Breast epithelium (tissue), 4 donors: ENCODE measurements at places on chromosomes 3 and 15. TPM values are rescaled to one million over a fixed set of nuclear protein-coding genes. Genes with fewer than 3 reads are reported as not detected.

DNA sequence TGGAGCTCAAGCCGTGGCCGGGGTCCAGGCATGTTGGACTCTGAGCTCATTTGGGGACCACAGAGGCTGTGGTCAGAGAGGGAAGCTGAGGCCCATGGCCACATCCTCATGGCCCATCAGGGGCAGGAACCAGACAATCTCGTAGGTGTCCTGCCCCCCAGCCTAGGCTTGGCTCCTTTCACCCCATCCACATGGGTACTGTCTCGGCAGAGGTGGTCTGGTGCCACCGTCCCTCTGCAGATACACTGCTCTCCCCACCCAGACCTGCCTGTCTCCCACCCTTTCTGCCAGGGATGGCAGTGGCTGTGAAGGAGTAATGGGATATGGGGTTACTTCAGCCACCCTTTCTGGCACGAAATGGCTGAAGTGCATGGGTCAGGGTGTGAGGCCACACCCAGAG lies 7.9 kb downstream of the PRSS50 start:
- no peak for DNase-seq
- H3K27me3 ChIP-seq: no peaks in the 10 kb centered on the region
- H3K36me3 ChIP-seq: no peaks in the 10 kb centered on the region
- no peaks in the 10 kb centered on the region for H3K4me1 ChIP-seq
- no peak overlapping the region for H3K27ac ChIP-seq

Gene AMIGO3
- total RNA-seq: 1.3 TPM

Gene ACAN
- total RNA-seq: not detected

DNA sequence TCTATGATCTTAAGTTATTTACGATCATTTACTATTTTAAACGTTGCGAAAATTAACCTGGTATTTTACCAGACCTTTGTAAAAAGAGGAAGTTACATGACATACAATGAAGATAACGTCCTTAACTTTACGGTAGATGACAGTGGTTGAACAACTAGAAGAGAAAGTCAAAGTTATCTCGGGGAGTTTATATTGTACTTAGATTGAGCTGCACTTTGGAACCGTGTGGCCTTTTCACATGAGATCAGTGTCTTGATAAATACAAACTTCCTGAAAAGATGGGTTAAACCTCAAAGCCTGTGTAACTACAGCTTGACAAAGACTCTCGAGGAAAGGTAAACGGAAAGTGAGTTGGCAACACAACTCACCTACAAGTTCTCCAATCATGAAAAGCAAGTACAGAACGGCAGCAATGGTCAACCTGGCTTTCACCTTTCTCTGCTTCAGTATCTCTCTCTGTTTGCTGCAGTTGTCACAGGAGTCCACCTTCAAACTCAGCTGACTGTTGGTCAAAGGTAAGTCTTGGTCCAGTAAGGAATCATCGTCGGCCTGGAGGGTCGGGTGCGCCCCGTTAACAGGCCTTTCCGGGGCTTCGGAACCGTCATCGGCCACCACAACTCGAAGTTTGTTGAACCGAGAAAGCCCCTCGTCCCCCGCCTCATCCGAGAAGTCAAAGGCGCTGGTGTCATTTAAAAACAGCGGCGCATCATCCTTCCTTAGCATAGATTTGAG lies 793 bp downstream of the SLC30A4 start:
- no peaks in the 10 kb centered on the region for H3K27me3 ChIP-seq
- no peak for DNase-seq
- H3K4me1 ChIP-seq: no peaks in the 10 kb centered on the region

GRCh38 chr3:13575459-13576061 lies 26.6 kb downstream of the FBLN2 start:
- no peaks in the 10 kb centered on the region for H3K36me3 ChIP-seq
- no peak overlapping the region for H3K4me3 ChIP-seq
- H3K4me1 ChIP-seq: no peaks in the 10 kb centered on the region

- no peaks in the 10 kb centered on the region for H3K36me3 ChIP-seq
- H3K27me3 ChIP-seq: no peaks in the 10 kb centered on the region
- no peak overlapping the region for H3K27ac ChIP-seq
- no peaks in the 10 kb centered on the region for H3K4me1 ChIP-seq
- H3K4me3 ChIP-seq: no peak overlapping the region
- DNase-seq: no peak
Measured at GRCh38 chr3:145188079-145188770, 972.8 kb downstream of the PLOD2 start.

DNA sequence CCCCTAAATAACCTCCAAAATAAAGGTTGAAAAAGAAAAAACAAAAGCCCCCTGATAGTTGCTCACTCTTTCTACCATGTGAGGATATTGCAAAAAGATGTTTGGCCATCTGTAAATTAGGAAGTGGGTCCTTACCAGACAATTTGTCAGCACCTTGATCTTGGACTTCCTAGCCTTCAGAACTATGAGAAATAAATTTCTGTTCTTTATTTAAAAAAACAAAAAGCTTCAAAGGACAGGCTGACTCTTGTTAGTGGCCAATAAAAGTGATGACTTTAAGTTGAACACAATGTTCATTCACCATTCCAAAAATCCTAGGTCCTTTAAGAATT lies 103.5 kb downstream of the CBLB start:
- H3K36me3 ChIP-seq: no peaks in the 10 kb centered on the region
- no peak for DNase-seq
- H3K27ac ChIP-seq: no peak overlapping the region
- H3K4me3 ChIP-seq: no peak overlapping the region
- no peaks in the 10 kb centered on the region for H3K27me3 ChIP-seq
- H3K4me1 ChIP-seq: no peaks in the 10 kb centered on the region

- no peaks in the 10 kb centered on the region for H3K36me3 ChIP-seq
- H3K4me3 ChIP-seq: peak overlapping the region; percentile 29
- peak overlapping the region; percentile 64 for H3K27ac ChIP-seq
- no peak for DNase-seq
- H3K4me1 ChIP-seq: no peaks in the 10 kb centered on the region
Measured at GRCh38 chr15:59685737-59686297, 3.3 kb downstream of the BNIP2 start.

Gene AADAC
- not detected for total RNA-seq

GRCh38 chr15:51492528-51492927 lies 130.0 kb downstream of the DMXL2 start:
- no peak for DNase-seq
- H3K4me3 ChIP-seq: no peak overlapping the region
- no peaks in the 10 kb centered on the region for H3K4me1 ChIP-seq
- H3K27ac ChIP-seq: no peak overlapping the region
- no peaks in the 10 kb centered on the region for H3K36me3 ChIP-seq

Gene ETFA
- total RNA-seq: 108 TPM

DNA sequence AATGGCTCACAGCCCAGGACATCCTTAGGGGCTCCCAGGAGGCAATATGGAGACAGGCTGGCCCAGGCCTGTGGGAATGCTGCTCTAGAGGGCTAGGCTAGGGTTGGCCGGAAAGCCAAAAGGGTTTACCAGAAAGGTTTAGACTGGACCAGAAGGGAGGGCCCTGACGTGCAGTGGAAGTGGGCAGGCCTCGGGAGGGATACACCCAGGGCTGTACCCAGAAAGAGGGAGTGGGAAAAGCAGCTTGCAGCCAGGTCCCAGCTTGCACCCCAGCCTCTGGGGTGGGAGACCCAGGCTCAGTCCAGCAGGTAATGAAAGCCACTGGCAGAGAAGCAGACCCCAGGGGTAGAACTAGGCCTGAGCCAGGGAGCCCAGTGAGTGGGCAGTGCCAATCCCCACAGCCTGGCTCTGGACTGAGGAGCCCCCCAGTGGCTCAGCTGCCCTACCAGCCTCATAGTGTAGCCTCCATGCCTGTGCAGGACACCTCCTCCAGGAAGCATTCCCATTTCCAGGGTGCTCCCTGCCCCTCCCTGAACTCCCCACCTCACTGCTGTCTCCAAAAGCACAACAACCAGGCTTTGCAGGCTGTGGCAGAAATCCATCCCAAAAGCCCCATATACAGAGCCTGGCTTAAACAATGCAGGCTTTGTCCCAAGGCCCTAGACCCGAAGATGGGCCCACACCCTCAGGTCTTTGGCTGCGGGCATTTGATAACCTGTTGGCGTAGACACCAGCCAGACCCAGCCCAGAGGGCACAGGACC lies 3.5 kb downstream of the GORASP1 start:
- DNase-seq: no peak
- no peak overlapping the region for H3K4me3 ChIP-seq
- H3K36me3 ChIP-seq: peaks cover 11% of the 10 kb centered on the region
- peak overlapping the region; percentile 100 for H3K27ac ChIP-seq

DNA sequence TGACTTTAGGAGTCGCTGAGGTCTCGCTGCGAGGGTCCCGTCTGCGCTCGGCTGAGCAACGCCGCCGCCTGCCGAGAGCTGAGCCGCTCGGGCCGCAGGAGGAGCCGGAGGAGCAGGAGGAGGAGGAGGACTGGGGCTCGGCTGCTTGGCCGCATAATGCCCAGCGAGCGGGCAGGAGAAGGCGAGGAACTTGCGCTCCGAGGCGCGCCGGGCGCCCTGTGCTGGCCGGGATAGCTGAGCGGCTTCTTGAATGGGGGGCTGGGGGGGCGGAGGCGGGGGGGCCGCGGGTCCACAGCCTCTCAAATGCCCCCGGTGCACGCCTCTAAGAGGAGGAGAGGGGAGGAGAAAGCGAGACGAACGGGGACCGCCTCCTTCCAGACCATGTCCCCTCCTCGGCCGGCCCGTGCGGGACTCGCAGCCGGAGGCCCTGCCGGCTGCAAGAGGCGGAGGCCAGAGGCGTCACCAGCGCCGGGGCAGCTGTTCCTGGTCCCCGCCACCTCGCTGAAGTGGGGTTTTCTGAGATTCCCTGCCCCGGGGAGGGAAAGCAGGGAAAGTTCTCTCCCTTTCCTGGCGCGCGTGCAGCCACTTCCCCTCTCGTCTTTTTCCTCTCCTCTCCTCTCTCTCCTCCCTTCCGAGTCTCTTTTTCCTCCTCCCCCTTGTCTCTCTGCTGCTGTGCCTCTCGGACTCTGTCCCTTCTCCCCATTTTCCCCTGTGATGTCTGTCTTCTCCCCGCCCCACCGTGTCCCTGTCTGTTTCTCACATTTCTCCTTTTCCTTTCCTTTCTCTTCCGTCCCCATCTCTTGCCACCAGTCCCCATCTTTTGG lies at the start of gene ADAMTS9:
Gene ADAMTS9, minus strand, starts transcription at position 220 of the 824 bp plus-strand sequence. CDS start 343 bp downstream, outside the sequence.
- H3K4me3 ChIP-seq: peak within 1 kb of the TSS; percentile 60
- no peaks in the 10 kb centered on the region for H3K36me3 ChIP-seq
- peak within 1 kb of the TSS; percentile 96 for H3K27ac ChIP-seq
- peak; percentile 53 for DNase-seq
- H3K4me1 ChIP-seq: no peaks in the 10 kb centered on the region
- no peaks in the 10 kb centered on the region for H3K27me3 ChIP-seq

GRCh38 chr15:71109130-71109529 lies 6.1 kb upstream of the THSD4 start:
- no peak overlapping the region for H3K4me3 ChIP-seq
- no peak overlapping the region for H3K27ac ChIP-seq
- no peaks in the 10 kb centered on the region for H3K36me3 ChIP-seq
- no peaks in the 10 kb centered on the region for H3K4me1 ChIP-seq

- H3K4me1 ChIP-seq: no peaks in the 10 kb centered on the region
- no peak for DNase-seq
- no peak overlapping the region for H3K27ac ChIP-seq
- no peaks in the 10 kb centered on the region for H3K27me3 ChIP-seq
Measured at GRCh38 chr3:29827756-29828155, 546.9 kb downstream of the RBMS3 start.

Gene CACNA1D
- 32.1 TPM for total RNA-seq

- H3K4me1 ChIP-seq: no peaks in the 10 kb centered on the region
- no peak overlapping the region for H3K27ac ChIP-seq
- DNase-seq: no peak
Measured at GRCh38 chr15:91228383-91228782, 128.3 kb downstream of the SV2B start.

Gene CELF6
- 2.6 TPM for total RNA-seq

DNA sequence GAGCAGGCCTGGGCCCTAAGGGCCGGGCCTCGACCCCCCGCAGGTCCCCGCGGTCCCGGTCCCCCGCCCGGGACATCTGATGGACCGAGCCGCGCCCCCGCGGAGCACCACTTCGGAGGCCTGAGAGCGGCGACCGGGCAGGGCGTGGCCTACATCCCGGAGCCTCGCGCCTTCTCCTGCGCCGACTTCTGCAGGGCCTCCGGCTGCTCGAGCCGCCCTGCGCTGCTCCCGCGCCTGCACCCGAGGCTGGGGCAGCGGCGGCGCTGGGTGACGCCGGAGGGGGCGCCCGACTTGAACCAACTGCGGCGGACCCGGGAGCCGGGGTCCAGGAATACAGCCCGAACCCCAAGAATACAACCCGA lies 14.9 kb upstream of the GP9 start:
- no peak overlapping the region for H3K27ac ChIP-seq
- DNase-seq: no peak
- H3K36me3 ChIP-seq: no peaks in the 10 kb centered on the region
- H3K4me3 ChIP-seq: peak overlapping the region; percentile 41
- H3K4me1 ChIP-seq: no peaks in the 10 kb centered on the region
- no peaks in the 10 kb centered on the region for H3K27me3 ChIP-seq

Gene PRTG
- 5.2 TPM for total RNA-seq
